DMS 273 treated with DMSO at 0.1 percent for 48 hours (cell line): ENCODE measurements at places on chromosomes 4 and X.

GRCh38 chrX:23845351-23845817, 62.4 kb downstream of the APOO start:
- no peak for DNase-seq

DNA sequence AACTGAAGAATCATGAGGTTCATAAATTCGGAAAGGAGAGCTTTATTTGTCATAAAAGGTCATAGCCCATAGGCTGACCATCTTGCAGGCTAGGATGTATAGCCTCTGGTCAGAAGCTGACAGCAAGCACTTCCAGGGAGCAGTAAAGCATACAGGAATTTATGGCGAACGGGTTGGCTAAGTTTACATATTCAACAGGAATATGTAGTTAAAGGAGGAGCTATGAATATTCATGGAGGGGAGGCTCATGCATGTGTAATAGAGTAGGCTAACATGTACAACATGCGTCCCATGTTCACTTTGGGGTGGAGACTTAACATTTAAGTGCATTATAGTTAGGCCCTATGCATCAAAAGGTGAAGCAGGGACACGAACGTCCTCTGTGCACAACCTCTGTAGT, 1425.7 kb upstream of the TENM3 start:
- no peak for DNase-seq

- no peak for DNase-seq
Observed at GRCh38 chrX:39327255-39327654, 526.0 kb downstream of the MID1IP1 start.

- no peak for DNase-seq
Observed at GRCh38 chrX:112085149-112085548, 2.6 kb upstream of the TRPC5 start.

- DNase-seq: no peak
Observed at GRCh38 chrX:119156241-119156640, 28.6 kb upstream of the KIAA1210 start.

GRCh38 chr4:45741897-45742296, 382.0 kb downstream of the GABRG1 start:
- no peak for DNase-seq

DNA sequence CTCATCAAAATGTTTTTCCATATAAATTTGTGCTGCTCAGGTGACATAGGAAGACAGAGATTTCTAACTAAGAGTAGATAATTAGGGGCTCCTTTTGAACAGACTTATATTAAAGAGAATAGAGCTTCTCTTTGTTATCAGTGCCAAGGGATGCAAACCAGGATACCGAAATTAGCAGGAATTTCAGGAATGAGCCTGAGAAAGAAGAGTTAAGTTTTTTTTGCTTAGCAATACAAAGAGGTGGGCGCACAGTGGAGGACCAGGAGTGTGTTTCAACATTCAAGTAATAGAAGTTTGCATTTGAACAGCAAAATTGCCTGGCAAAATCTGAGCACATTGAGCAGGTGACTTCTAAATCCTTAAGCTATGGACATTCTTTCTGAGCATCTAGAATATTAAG, 541.3 kb downstream of the GBA3 start:
- no peak for DNase-seq

- DNase-seq: no peak
Observed at GRCh38 chrX:17792826-17793225, 55.5 kb downstream of the SCML1 start.
